Naive thymus-derived CD4-positive, alpha-beta T cell (primary cell): ENCODE measurements at places on chromosomes 7 and 10. TPM values are rescaled to one million over a fixed set of nuclear protein-coding genes. Genes with fewer than 3 reads are reported as not detected.

MOGAT3 gene
- total RNA-seq: not detected

SP4 gene
- 40.8 and 41.9 TPM in 2 replicates for total RNA-seq

GPR22 gene
- total RNA-seq: not detected

DNA sequence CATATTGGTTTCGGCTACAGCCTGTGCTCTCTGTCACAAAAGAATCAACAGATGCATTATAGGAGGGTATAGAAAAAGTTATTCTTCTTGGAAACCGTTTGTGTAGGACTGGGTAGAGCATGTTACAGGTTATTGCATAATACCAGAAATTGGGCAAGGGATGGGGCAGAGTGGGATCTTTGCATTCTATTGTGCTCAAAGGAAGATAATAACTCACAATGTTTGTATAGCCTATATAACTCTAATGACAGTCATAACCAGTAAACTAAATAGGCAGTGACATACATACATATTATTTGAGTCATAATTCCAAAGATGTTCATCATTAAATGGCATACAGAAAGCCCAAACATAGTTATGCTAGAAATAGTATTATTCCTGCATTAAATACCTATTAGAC lies 179.7 kb downstream of the XPNPEP1 start:
- no peak for DNase-seq

- no peak for DNase-seq
Measured at GRCh38 chr10:115092555-115093285, 445 bp upstream of the ATRNL1 start.

DNA sequence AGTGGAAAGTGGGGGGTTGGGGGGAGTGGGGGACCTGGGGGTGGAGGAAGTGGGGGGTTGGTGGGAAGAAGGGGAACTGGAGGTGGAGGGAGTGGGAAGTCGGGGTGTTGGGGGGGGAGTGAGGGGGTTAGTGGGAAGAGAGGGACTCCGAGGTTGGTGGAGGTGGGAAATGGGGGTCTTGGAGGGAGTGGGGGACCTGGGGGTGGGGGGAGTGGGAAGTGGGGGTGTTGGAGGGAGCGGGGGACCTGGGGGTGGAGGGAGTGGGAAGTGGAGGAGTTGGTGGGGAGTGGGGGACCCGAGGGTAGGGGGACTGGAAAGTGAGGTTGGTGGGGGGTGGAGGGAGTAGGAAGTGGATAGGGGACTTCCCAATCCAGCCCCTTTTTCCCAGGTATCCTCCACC lies 906 bp upstream of the MMD2 start:
- no peak for DNase-seq

DNA sequence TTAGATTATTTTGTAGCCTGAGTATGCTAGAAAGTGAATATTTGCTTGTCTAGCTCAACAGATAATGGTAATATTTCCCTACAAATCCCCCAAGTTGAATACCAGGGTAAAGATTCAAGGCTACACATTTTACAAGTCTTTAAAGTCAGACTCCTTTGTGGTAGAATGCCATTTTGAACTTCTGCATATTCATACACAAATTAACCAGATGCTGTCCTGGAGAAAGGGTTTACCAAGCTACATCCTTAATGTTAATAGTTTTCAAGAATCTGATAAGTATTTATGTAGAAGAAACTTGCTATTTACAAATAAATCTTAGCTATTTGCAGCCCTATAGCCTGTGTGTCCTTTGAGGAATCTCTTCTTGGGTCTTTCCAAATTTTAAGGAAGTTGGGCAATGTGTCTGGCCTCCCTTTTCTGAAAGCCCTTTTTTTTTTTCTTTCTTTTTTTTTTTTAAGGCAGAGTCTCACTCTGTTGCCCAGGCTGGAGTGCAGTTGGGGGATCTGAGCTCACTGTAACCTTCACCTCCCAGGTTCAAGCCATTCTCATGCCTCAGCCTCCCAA lies 82.6 kb downstream of the CPEB3 start:
- no peak for DNase-seq

- no peak for DNase-seq
Measured at GRCh38 chr10:112996462-112996861, 46.4 kb downstream of the TCF7L2 start.

- no peak for DNase-seq
Measured at GRCh38 chr7:50631639-50632038, 66.4 kb upstream of the DDC start.

GRCh38 chr7:137990251-137990941 lies 11.5 kb downstream of the CREB3L2 start:
- no peak for DNase-seq

GRCh38 chr7:47576031-47576865 lies 5.7 kb downstream of the TNS3 start:
- no peak for DNase-seq
